Endodermal cell (in vitro differentiated cells): ENCODE measurements at places on chromosomes 11 and 22.

GRCh38 chr11:68036717-68037239 lies 2.0 kb upstream of the TCIRG1 start:
- peaks cover 9% of the 10 kb centered on the region for H3K4me1 ChIP-seq
- no peak overlapping the region for H3K27ac ChIP-seq
- peaks cover 26% of the 10 kb centered on the region for H3K36me3 ChIP-seq
- no peak for DNase-seq

- no peaks in the 10 kb centered on the region for H3K27me3 ChIP-seq
- no peaks in the 10 kb centered on the region for H3K4me1 ChIP-seq
Measured at GRCh38 chr11:19102521-19102900, 14.5 kb upstream of the ZDHHC13 start.

DNA sequence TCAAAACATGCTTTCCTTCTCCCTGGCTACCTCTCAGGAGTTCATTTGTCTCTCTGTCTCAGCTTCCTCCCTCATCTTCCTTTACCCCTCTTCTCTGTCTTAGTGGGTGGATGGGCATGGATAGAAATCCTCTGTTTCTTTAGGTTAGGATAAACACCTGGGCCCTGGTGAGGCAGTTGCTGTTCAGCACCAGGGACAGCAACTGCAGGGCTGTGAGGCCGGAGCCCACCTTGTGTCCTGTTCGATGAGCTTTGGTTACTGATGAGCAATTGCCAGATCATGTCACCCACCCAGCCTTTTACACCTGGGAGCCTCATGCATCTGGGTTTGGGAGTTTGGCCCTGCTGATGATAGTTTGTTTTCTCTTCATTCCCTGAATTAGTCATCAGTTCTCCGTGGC lies 6.1 kb upstream of the CRYBB3 start:
- H3K36me3 ChIP-seq, result peaks cover 35% of the 10 kb centered on the region
- H3K27ac ChIP-seq, result no peak overlapping the region
- no peak overlapping the region for H3K4me3 ChIP-seq
- no peaks in the 10 kb centered on the region for H3K27me3 ChIP-seq

DNA sequence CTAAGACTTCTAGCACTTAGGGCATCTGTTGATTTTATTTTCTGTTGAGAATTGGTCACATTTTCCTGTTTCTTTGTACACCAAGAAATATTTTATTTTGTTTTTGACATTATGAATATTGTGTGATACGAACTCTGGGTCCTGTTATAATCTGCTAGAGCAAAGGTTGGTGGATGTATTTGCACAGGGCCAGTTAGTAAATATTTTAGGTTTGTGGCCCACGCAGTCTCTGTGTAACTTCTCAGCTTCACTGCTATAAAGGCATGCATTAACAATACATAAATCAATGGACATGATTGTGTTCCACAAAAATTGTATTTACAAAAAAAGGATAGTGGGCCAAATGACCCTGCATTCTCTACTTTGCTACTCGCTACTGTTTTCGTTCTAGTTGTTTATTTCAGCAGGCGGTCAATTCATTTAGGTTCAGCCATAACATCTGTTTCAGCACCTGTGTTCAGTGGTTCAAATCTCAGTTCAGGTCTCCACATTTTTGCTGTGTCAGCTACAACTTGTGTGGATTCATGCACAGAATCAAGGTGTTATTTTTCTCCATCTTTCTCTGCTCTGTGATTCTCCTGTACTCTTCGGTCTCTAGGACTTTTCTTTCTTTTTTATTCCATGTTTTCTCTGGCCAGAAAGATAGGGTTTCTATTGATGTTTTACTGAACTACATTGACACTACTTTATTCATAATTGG lies 786.2 kb downstream of the ETS1 start:
- no peak for DNase-seq
- no peak overlapping the region for H3K4me3 ChIP-seq
- no peaks in the 10 kb centered on the region for H3K27me3 ChIP-seq
- H3K27ac ChIP-seq, result no peak overlapping the region

DNA sequence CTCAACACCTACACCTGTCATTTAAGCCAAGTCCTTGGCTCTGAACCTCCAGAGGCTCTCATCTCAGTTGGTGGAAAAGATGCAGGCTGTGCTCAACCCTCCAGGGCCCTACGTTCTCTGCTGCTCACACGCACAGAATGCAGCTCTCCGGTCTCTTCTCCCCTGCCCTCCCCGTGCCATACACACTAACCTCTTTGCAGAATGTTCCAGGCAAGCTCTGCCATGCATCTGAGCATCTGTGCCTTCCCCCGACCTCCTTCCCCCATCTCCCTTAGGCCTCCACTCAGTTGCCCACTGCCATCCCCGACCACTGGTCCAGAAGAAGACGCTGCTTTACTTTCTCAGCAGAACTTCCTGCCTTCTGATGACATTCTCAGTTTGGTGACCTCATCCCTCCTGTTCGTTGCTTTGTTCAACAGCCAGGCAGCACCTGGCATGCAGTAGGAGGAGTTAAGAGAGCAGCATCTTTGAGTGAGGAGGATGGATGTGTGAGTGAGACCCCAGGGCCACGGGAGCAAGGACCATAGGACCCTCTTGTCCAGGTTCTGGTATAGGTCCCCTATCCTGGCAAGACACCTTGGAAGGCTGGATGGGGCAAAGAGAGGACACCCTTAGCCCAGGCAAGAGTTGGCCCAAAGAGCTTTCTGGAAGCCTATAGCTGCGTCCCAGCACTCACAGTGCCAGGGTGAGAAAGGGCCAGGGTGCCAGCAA lies 598.0 kb downstream of the BRD1 start:
- peaks cover 10% of the 10 kb centered on the region for H3K27me3 ChIP-seq
- no peak overlapping the region for H3K4me3 ChIP-seq
- no peaks in the 10 kb centered on the region for H3K4me1 ChIP-seq
- H3K36me3 ChIP-seq, result no peaks in the 10 kb centered on the region
- DNase-seq, result no peak
- no peak overlapping the region for H3K27ac ChIP-seq
